DMS 273 treated with DMSO at 0.1 percent for 48 hours (cell line): ENCODE measurements at places on chromosomes 1 and 21.

DNA sequence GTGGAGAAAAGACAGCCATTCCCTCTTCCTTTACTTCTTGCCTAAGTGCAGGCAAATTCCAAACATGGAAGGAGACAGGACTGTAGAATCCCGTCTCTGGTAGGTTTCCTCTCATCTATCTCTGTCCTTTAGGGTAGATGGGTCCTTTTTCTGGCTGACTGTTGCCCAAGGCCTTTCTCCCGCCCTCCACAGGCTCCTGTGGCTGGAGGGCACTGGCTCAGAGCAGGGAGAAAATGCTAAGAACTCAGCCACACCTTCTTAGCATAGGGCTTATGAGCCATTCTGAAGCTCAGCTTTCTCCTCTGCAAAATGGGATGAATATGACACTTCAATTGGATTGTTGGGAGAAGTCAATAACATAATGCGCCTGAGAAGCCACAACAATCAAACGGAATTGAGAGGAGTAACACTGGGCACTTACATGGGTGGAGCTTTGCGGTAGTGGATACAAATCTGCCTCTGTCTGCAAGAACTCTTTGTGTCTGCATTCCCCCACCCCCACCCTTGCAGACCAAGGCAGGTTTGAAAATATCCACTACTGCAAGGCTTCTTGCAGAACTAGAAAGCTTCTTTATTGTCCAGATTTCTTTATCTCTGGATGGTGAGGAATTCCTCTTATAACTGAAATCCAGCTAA lies 94.7 kb downstream of the CSMD2 start:
- no peak for DNase-seq

DNA sequence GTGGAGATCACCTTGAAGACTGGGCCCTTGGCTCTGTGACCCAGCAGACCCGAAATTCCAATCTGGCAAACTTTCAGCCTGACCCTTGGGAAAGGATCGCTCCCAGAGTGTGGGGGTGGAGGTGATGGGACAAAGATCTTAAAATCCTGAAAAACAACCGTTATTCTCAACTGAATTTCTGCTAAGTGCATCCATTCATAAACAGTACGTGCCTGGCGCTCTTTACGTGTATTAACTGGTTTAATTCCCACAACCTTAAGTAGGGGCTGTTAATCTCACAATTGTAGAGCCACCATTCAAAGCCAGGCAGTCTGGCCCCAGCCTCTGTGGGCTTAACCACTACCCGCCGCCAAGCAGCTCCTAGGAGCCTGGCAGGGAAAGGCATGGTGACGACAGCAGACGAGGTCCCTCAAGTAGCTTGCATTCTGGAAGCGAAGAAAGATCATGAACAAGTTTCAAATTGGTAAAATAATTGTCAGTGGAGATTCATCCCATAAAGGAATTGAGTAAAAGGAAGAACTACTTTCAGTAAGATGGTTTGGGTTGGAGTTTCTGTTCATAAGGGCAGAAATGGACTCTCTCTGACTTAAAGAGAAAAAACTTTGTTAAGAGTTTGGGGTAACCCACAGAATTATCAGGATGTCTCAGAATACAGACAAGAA lies 11.4 kb upstream of the RGS16 start:
- peak; percentile 37 for DNase-seq

DNA sequence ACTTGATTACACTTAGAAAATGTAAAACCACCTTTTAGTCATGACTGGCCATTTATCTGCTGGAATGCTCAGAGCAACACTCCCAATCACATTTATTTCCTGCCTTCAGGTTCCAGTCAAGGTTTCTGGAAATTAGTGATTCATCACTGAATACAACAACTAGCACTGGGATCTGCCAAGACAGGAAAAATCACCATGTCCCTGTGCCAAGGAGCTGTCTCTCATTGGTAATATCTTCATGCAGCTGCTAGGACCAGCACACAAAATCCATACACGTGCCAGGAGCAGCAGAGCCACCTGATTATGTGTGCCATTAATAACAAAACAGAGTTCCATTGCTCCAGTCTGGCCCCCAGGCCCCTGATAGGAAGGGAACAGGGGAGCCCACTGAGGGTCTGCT lies 194.6 kb downstream of the TNR start:
- DNase-seq = no peak

GRCh38 chr1:169892176-169892926 lies 1.3 kb downstream of the SCYL3 start:
- DNase-seq = no peak

DNA sequence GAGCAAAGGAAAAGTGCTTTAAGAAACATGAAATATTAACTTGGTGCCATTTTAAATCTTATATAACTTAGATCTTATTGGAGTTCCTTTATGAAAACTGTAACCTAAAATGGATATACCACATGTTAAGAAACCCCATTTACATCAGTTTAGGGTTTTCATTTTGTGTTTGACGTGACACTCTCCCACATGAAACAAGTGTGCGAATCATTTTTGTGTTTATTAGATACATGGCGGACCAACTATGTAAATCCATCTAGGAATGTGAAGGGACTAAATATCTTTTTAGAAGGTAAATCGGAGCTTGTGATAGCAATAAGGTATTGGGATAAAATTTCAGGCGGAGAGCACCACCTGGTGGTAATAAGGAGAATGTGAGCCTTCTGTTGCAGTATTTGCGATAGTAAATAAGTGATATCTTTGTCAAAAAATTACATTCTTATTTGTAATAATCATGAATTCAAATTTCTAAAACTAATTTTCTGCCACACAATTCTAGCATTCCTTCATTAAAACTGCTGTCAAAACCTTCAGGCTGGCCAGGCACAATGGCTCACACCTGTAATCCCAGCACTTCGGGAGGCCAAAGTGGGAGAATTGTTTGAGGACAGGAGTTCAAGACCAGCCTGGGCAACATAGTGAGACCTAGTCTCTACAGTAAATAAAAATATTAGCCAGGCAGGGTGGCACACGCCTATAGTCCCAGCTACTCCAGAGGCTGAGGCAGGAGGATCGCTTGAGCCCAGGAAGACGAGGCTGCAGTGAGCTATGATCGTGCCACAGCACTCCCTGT lies 31.3 kb downstream of the SMAP2 start:
- peak; percentile 99 for DNase-seq

GRCh38 chr1:82387012-82387366 lies 586.3 kb downstream of the ADGRL2 start:
- DNase-seq = no peak

GRCh38 chr21:39348040-39348354 lies 891 bp downstream of the HMGN1 start:
- no peak for DNase-seq

DNA sequence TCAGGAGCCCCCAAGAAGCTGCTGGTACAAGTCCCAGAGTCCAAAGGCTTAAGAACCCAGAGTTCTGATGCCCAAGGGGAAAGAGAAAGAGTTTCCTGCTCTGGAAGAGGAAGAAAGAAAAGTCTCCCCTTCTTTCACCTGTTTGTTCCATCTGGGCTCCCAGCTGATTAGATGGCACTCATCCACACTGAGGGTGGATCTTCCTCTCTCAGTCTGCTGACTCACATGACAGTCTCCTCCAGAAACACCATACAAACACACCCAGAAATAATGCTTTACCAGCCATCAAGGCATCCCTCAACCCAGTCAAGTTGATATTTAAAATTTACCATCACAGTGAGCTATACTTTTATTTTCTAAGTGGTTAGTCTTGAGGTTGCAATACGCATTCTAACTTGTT lies 257.9 kb downstream of the PAPPA2 start:
- DNase-seq = no peak

GRCh38 chr1:223825767-223826748 lies 19.7 kb downstream of the TP53BP2 start:
- no peak for DNase-seq

DNA sequence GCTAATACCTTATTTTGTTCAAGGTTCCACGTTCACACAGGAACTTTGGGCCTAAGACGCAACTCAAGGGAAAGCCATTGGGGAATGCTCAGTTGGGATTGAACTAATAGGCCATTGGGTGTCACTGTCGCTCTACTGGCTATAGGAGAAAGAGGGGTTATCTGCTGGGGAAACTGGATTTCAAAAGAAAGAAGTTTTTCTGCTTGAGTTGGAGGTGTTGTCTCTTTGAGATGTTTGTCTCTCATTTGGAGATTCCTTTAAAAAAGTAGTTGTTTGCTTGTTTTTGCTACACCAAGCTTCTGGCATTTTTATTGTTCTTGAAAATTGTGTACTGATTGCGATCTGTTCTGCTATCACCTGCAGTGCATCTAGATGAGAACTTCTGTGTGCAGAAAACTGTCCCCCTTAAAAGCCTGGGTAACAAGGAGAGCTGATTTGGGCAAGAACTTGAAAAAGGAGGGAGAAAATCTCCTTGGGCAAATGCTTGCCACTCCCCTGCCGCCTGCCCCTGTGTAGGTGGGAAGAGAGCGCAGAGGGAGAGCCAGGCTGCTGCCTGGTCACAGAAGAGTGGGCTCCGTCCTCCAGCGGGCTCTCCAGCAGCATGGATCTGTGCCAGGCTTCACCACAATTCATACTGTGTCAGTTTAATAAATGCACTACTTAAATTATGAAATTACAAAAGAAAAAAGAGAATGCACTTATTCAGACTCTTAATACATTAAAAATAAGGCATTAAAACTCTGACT lies 39.9 kb downstream of the PEX14 start:
- DNase-seq = peak; percentile 22

GRCh38 chr1:201502511-201502857 lies 4.4 kb downstream of the CSRP1 start:
- DNase-seq = no peak

DNA sequence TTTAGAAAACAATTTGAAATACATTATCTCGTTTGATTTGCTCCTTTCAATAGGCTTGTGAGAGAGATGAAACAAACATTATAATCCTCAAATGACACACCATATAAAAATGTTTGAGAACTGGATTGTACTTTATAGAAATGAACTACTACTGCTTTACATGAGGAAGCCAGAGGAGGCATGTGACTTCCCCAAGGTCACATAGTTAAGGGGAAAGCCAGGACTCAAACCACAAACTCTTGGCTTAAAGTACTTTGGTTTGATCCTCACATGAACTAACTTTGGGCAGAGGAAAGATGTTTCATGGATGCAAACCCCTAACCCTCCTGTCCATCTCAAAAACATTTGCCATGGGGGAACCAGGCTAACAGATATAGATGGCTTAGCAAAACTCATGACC lies 4.7 kb downstream of the ARHGEF11 start:
- no peak for DNase-seq

DNA sequence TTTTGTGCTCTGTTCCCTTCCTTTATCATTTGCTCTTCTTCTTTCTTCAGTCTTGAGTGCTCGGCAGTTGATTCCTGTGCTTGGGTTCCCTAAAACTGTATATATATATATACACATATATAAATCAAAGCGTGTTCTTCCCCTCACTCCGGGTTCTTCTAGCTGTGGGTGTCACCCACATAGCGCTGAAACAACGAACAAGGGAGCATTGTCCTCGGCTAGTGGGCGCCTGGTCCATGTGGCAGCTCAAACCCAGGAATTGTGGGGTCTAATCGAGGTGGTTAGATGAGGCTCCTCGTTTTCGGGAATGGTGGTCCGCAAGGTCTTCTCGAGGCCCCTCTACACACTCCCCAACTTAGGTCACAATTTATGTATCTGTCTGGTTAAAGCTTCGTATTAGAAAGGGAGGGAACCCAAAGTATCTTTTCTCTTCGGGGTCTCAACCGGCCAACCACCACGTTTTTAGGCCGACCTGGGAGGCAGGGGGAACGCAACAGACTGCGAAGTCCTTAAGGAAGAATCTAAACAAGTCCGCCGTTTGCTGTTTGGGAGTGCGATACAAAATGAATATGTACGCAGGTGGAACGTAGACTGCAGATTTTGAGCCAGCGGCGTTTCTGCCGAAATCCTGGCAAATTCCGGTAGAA lies 504 bp upstream of the SDHC start:
- DNase-seq = no peak

GRCh38 chr1:15215116-15215515 lies 31.9 kb upstream of the FHAD1 start:
- no peak for DNase-seq

DNA sequence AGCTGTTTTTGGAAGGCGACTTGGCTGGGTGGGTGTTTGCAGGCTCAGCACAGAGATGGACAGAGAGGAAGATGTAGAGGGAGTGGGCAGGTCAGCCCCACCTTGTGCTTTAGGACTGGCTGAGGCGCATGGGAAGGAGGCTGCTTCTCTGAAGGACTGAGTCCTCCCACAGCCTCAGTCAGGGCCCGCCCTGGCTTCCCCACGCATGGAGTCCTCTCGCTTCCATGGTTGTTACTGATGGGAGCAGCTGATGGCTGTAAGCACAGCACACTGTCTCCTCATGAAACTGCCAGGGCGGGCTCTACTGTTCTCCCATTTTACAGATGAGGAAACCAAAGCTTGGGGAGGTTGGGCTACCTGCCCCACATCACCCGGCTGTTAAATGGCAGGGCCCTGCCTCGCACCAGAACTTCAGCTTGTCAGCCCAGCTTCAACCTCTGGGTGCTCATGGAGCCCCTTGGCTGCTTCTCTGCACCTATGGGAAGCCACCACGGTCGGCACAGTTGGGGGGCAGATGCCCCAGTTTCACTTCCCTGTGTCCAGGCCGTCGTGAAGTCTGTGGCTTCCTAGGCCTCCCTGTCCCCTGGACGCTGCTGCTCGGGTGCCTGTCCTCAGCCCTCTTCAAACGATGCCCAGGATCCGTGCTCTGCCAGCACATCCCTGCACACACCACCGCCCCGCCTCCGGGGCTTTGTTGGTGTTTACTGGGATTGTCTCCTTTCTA lies 2.4 kb downstream of the TMEM201 start:
- DNase-seq = no peak

GRCh38 chr1:196324345-196324744 lies 283.9 kb downstream of the KCNT2 start:
- no peak for DNase-seq

DNA sequence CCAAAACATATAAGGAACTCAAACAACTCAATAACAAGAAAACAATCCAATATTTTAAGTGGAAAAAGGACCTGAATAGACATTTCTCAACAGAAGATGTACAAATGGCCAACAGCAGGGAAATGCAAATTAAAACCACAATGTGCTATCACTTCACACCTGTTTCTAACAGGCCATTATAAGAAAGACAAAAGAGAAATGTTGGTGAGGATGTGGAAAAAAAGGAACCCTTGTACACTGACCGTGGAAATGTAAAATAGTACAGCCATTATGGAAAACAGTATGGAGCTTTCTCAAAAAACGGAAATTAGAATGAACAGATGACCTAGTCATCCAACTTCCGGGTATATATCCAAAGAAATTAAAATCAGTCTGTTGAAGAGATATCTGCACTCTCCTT lies 37.8 kb upstream of the CD2 start:
- DNase-seq = no peak

DNA sequence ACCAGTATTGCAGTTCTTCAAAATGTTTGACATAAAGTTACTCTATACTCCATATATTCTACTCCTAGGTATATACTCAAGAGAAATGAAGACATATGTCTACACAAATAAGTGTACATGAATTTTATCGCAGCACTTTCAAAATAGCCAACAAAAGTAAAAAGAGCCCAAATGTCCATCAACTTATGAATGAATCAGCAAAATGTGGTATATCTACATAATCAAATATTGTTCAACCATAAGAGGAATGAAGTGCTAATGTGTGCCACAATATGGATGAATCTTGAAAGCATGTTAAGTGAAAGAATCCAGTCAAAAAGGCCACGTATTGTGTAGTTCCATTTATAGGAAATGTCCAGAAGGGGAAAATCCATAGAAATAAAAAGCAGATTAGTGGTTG lies 98.6 kb upstream of the F3 start:
- DNase-seq = no peak
